Fibroblast of villous mesenchyme (primary cell): ENCODE measurements at places on chromosomes 13 and 19. TPM values are rescaled to one million over a fixed set of nuclear protein-coding genes. Genes with fewer than 3 reads are reported as not detected.

Gene KIR2DL1
- not detected in 2 replicates for total RNA-seq

Gene PRR12
- total RNA-seq, result 3.0 and 3.9 TPM in 2 replicates

Gene MED26
- total RNA-seq, result 5.2 and 7.3 TPM in 2 replicates

Gene FARP1
- total RNA-seq, result 110 and 125 TPM in 2 replicates

Gene ZNF527
- total RNA-seq, result 3.9 and 5.6 TPM in 2 replicates

Gene ZFP28
- 6.1 and 12.1 TPM in 2 replicates for total RNA-seq

Gene GAMT
- 23.3 and 29.6 TPM in 2 replicates for total RNA-seq

Gene SPIB
- total RNA-seq, result not detected in 2 replicates

Gene IGFL1
- total RNA-seq, result not detected in 2 replicates
